CD8-positive, alpha-beta memory T cell (primary cell): ENCODE measurements at places on chromosomes 3 and 15. TPM values are rescaled to one million over a fixed set of nuclear protein-coding genes. Genes with fewer than 3 reads are reported as not detected.

GOLGA8O gene
- 0.85 TPM for polyA plus RNA-seq

LXN gene
- 10.7 TPM for polyA plus RNA-seq

HHATL gene
- not detected for polyA plus RNA-seq

AADAC gene
- polyA plus RNA-seq, result not detected

C3orf38 gene
- 19.4 TPM for polyA plus RNA-seq

FBXL22 gene
- polyA plus RNA-seq, result 0.97 TPM

BCHE gene
- polyA plus RNA-seq, result not detected

IQCH gene
- 0.52 TPM for polyA plus RNA-seq

TTBK2 gene
- 11.1 TPM for polyA plus RNA-seq

MME gene
- 1.4 TPM for polyA plus RNA-seq

NLGN1 gene
- polyA plus RNA-seq, result not detected
